T-helper 9 cell (primary cell): ENCODE measurements at places on chromosomes 7 and 10.

DNA sequence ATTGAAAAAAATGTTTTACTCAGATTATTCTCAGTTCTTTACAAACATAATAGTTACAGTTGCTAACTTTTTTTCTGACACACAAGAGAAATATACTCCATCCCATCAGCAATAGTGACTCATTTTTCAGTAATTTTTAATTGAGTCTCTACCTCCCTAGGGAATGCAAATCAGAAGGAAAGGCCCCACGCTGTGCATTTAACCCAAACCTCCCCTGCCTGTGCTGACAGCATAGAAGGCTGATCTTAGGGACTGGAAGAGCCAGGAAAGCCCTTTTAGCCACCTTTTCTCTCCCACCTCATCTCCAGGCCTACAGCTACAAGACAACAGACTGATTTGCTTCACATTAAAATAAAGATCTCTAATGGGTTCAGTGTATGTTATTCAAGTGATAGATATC lies 24.7 kb upstream of the PIK3CG start:
- DNase-seq, result no peak

DNA sequence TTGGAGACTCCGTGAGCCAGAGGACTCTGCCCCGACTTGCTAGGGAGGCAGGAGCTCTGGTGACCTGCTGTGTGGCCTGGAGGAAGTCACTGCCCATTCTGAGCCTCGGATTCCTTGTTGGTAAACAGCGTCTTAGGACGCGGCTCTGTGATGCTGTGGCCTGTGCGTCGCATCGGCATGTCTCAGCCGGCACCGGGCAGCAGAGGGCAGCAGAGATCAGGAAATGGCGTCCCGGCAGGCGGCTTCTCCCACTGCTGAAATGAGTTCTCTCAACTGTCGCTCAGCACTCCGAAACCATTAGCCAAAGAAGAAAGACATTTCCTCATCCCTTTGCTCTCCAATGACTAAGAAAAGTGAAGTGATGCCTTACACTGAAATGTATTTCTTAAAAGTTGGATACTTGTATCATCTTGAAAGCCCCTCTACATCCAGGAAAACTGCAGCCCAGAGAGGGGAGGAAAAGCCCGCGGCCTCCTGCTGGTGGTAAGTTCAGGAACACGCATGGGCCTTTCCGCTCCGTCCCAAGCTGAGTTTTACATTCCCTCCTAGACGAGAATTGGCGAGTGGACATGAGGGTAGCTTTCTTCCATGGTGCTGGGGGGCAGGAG lies 91.7 kb downstream of the WDR11 start:
- DNase-seq, result peak; percentile 57

GRCh38 chr7:32385316-32385956 lies 104.7 kb downstream of the LSM5 start:
- no peak for DNase-seq

DNA sequence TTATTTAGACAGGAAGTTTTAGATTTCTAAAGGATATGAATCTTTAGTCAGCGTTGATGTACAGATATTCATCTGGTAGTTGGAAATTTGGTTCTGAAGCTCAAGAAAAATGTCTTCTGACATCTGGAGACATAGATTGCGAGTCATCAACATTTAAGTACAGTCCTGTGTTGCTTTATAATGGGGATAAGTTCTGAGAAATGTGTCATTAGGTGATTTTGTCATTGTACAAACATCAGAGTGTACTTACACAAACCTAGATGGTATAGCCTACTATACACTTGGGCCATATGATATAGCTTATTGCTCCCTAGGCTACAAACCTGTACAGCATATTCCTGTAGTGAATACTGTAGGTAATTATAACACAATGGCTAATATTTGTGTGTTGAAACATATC lies 49.6 kb upstream of the UBN2 start:
- DNase-seq, result no peak

GRCh38 chr7:22051886-22052673 lies 106.4 kb upstream of the CDCA7L start:
- DNase-seq, result no peak

DNA sequence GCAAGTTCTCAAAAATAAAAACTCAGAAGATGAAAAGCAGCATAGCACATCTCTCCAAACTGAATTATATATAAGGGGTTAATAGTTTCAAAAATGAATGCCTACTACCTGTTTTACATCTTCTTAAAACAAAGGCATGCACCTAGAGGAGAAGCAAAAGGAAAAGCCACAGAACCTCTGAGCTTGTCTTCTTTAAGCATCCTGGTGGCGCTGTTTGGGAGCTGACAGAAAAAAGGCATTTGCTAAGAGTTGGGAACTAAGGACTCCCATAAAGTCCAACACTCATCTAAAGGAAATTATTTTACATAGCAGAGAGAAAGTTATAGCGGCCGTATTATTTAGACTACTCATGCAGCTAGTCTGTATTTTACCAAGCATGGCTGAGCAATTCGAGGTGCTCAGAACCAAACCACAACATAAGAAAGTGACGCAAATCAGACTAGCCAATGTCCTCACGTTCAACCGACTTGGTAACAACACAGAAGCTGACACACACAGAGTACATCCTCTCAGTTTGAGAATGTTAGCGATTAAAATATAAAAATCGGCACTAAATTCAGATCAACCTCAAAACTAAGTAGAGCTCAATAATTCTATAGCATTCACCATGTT lies 38.8 kb downstream of the PTN start:
- DNase-seq, result no peak

DNA sequence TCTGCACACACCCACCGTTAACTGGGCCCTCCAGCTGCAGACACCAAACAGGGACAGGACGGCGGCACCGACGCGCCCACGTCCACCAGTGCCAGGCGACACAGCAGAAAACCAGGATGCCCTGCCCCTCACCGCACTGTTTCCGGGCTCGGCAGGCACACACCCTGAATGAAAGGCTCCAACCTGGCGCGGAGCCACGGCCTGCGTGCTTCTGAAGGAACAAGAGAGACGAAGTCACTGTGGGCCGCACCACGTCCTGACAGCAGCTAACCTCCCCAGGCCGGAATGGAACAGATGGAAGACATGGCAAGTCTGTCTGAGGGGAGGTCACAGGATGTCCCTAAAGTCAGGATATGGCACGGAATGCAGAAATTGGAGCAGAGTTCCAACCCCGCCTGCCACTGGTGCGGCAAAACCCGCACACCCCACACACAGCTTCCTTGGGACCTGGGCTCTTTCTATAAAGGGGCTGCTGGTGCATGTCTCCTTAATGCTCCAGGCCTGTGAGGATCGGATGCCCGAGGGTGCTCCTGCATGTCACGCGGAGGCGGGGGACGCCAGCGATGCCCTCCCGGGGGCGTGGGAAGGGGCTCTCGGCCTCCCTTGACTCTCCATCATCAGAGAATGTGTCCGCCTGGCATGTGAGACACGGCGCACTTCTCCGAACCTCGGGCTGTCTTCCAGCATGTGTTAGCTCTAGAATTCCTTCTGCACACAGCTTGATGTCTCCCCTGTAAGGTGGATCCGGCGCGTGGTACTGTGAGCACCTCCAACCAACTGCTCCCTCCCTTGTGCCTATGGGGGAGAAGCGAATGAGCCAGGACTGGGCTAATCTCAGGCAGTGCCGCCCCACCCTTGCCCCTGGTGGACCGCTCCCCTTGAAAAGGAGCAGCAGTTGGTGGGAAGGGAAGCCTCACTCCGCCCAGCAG lies 3.9 kb upstream of the GPER1 start:
- no peak for DNase-seq

DNA sequence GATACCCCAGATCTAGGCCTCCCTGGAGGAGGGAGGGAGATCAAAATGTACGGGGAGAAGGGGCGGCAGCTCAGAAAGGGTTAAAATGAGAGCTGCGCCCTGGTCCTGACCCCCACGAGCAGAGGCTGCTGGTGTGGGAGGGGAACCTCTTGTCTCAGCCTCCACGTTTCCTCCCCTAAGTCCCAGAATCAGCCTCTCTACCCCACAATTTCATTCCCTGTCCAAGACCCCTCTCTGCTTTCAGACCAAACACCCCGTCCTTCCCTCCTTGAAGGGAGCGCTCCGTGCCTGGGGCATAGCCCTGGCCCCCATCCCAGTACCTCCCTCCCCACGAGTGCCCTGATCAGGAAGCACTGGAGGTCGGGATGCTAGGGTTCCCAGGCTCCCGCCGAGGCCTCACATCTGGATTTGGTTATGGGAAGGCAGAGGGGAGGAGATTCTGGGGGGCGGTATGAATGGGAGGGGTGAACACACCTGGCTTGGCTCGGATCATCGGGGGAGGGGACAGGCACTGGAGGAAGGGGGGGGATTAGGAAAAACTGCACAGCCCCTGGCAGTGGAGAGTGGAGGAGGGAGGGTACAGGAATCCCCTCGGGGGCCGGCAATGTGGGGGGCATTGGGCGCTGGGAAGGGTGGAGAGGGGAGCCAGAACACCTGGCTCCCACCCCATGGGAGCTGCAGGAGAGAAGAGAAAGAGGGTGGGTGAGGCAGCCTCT lies 2.7 kb downstream of the EPHB4 start:
- no peak for DNase-seq

DNA sequence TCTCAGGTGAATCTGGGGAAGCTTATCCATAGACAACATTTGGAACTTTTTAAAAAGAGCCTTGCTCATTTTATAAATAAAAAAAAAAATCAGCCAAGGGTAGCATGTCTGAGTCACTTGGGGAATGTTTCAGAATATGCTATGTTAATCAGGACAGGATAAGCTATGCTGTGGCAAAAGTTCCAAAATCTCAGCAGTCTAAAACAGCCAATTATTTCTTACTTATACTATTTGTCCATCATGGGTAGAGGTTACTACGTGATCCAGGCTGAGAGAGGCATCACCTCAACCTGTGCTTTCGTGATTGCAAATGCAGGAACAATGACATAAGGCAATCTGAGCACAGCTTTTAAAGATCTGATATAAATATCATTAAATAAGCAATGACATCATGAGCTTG lies 6.5 kb downstream of the SLC13A1 start:
- DNase-seq, result no peak

GRCh38 chr10:2837674-2838073 lies 229.7 kb upstream of the PFKP start:
- no peak for DNase-seq

DNA sequence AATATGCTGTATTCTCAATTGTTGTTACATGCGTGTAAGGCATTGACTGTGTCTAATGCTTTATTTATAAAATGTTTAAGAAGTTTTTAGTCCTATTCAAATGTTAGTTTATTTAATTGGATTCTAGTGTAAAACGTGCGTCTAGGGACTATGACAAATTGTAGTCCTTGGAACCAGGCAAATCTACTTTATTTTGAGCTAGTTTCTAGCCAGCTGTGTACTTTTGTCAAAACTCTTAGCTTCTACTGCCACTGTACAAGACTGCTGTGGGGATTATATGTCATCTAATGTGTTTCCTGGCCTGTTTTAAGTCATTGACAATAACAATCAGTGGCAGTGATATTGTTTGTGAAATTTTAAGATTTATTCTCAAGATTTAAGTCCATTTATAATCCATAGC lies 220.5 kb upstream of the SEMA3D start:
- no peak for DNase-seq

GRCh38 chr10:8193546-8193945 lies 139.1 kb downstream of the GATA3 start:
- DNase-seq, result no peak

DNA sequence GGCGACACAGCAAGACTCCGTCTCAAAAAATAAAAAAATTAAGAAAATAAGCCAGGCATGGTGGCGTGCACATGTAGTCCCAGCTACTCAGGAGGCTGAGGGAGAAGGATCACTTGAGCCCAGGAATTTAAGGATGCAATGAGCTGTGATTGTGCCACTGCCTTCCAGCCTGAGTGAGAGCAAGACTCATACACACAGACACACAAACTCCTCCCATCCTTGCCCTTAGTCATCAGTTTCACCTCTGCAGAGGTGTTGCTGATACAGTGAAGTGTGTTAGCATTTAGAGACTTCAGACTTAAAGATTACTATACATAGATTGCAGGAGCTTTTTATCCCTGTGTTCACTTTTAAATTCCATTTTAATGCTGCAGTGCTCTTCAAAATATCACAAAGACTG lies 5.5 kb upstream of the H2AZ2 start:
- no peak for DNase-seq

- DNase-seq, result no peak
These were observed 130.0 kb upstream of the AHR start for GRCh38 chr7:17168416-17168815.

GRCh38 chr7:4820967-4821471 lies 40.8 kb downstream of the PAPOLB start:
- DNase-seq, result no peak

DNA sequence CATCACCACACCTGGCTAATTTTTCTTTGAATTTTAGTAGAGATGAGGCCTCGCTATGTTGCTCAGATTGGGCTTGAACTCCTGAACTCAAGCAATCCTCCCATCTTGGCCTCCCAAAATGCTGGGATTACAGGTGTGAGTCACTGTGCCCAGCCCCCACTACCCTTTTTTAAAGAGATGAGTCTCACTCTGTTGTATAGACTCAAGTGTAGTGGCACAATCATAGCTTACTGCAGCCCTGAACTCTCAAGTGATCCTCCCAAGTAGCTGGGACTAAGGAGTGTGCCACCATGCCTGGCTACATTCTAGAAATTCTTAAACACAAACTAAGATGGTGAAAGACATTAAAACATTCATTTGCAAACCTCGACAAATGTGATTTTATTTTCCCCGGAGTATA lies 12.6 kb downstream of the SYPL1 start:
- no peak for DNase-seq

GRCh38 chr7:113188396-113188795 lies 70.0 kb upstream of the SMIM30 start:
- no peak for DNase-seq

DNA sequence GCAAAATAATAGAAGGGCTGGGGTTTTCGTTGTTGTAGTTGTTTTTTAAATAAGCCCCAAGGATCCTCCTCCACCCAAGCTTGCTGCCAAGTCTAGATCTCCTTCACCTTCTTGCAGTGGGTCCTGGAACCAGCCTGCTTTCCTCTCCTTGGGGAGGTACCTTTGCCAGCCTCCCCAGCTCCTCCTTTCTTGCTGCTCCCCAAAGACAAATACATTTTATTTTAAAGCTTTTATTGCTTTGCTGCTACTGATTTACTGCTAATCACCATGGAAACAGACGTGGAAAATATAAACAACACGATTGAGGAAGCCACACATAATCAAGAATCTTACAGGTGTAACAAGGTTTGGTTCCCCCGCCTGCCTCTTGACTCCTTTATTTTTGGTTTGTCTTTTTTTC lies 17.4 kb upstream of the SLF2 start:
- no peak for DNase-seq

- DNase-seq, result no peak
These were observed 116.7 kb downstream of the SMURF1 start for GRCh38 chr7:99027241-99027640.

DNA sequence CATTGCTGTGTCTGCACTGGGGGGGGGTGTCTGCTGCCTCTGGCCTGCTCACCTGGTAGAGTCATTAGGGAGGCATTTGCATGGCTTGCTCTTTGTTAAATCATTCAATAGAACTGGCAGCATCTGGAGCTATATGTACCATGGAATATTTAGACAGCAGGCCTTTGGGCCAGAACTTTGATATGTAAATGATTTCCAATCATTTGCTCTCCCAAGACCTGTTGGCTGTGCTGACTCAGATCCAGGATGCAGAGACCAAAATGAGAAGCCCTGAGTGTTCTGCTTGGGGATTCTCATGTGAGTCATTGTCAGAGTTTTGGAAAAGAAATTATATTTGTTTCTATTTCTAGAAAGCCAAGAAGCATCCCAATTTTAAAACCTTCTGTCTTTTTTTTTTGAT lies 257.6 kb upstream of the IGFBP3 start:
- no peak for DNase-seq
